ENCODE measurements at places on chromosomes 2 and 18. TPM values are rescaled to one million over a fixed set of nuclear protein-coding genes. Genes with fewer than 3 reads are reported as not detected.
A peak's percentile ranks its signal among the peaks of the same experiment; 100 is the strongest.

ACMSD gene
- not detected for total RNA-seq

KCNG3 gene
- total RNA-seq = not detected

ERBB4 gene
- total RNA-seq = 0.86 TPM

DNA sequence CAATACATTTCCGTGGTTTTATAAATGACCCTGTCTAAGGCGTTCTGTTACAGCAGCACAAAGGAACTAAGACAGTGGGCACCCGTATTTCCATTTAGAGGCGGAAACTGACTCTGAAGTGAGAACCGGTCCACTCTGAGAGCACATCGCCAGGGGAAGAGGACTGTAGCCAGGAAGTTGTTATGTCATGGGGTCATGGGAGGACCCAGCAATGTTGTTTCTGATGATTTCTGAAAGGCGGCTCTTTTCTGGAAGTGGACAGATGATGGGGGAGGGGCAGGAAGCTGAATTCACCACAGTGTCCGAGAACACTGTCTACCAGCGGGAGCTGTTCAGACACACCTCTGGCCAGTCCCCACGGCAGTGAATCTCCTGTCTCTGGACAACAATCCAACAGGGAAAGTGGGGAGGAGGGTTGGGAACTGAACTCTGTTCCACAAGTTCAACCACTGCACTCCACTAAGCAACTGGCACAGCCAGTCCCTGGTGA lies 2.1 kb upstream of the LRRFIP1 start:
- H3K4me3 ChIP-seq = no peak overlapping the region
- no peak for DNase-seq
- peak overlapping the region; percentile 57 for H3K27ac ChIP-seq
- peaks cover 7% of the 10 kb centered on the region for H3K4me1 ChIP-seq
- no peaks in the 10 kb centered on the region for H3K36me3 ChIP-seq
- peaks cover 24% of the 10 kb centered on the region for H3K27me3 ChIP-seq

DNA sequence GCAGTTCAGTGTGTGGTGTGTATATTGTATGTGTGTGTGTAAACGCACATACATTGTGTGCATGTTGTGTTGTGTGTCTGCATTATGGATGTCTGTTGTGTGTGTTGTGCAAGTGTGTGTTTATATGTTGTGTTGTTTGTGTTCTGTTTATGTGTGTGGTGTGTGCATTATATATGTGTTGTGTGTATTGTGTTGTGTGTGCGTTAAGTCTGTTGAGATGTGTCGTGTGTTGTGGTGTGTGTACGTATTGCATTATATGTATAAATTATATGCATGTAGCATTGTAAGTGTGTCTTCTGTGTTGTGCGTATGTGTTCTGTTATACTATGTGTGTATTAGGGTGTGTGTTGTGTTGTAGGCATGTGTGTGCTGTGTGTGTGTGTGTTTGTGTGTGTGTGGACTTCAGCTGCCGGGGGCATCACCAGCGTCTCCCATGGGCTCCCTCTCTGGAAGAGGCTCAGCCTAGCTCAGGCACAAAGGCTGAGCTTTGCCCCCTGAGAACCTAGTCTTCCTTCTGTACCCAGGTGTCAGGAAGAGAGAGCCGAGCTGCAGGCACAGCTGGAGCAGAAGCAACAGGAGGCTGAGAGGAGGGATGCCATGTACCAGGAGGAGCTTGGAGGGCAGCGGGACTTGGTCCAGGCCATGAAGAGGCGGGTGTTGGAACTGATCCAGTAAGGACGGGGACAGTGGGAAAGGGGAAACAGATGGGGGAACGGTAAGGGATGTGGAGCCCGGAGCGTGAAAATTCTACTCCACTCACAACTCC lies 13.7 kb downstream of the RUFY4 start:
- H3K4me1 ChIP-seq = no peaks in the 10 kb centered on the region
- no peak overlapping the region for H3K27ac ChIP-seq
- no peaks in the 10 kb centered on the region for H3K36me3 ChIP-seq
- H3K4me3 ChIP-seq = no peak overlapping the region
- H3K27me3 ChIP-seq = no peaks in the 10 kb centered on the region

DNA sequence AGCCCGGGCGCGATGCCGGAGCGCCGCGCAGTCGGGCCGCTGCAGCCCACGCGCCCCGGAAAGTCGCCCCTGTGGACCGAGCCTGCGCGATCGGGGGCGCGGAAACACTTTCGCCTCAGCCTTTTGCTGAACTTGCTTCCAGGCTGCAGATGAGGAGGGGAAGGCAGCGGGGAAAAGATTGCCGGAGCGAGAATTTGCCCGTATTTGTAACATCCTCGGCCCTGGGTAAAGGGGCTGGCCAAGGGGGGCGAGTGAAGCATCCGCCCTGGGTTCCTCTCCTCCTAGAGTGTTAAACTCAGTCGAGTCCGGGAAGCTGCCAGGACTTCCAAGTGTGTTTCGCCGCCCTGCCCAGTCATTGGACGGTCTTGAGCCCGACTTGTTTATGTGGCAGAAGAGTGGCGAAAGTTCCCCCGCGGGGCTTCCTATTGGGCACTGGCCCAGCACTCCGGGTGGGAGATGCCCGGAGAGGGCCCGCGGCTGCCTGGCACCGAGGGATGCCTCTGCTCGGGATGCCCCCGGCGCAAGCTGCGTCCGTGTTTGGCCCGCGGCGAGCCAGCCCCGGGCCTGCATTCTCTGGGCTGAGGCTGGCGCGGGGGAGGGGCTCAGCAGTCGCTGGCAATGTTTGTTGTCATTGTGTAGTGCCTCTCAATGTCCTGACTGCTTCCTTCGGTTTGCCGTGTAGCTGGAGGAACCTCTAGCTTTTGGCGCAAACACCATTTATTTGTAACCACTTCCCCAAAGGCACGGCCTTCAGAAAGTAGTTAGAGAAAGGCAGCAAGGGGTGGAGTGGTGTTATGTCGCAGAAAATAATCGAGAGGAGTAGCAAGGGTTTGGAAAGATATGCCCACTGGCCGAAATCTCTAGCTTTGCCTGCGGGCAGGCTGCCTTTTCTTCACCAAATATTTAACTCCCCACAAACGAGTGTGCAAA lies 1.1 kb downstream of the CYBRD1 start:
- H3K27ac ChIP-seq = peak overlapping the region; percentile 88
- H3K27me3 ChIP-seq = peaks cover 18% of the 10 kb centered on the region
- no peaks in the 10 kb centered on the region for H3K36me3 ChIP-seq
- H3K4me3 ChIP-seq = peak overlapping the region; percentile 81
- peak; percentile 87 for DNase-seq
- peaks cover 37% of the 10 kb centered on the region for H3K4me1 ChIP-seq

- H3K36me3 ChIP-seq = no peaks in the 10 kb centered on the region
- H3K4me3 ChIP-seq = no peak overlapping the region
- DNase-seq = no peak
- no peaks in the 10 kb centered on the region for H3K27me3 ChIP-seq
These were observed 125.3 kb upstream of the APCDD1 start for GRCh38 chr18:10329101-10329500.

DNA sequence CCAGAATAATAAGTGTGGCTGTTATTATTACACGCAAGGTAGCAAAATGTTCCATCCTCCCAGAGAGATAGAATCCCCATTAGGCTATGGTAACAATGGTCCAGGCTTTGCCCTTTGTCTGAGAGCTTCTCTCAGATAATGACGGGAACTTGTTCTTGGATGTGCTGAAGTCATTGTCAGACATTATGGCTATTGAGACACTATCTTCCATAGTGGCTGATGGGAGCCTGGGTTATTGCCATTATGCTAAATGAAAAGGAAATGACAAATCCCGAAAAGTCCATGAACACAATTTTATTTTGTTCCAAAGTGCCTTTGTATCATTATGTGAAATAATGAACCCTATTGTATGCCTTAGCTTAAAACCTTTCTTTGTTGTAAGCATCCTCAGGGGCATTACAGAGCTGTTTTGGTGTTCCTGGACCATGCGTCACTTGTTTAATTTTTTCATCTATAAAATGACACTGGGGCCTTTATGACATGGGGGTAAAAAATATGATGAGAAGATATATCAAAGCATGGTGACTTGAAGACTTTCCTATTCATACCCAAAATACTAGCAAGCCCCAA lies 218.5 kb downstream of the KCNS3 start:
- DNase-seq = no peak
- H3K4me3 ChIP-seq = no peak overlapping the region
- no peaks in the 10 kb centered on the region for H3K27me3 ChIP-seq
- H3K27ac ChIP-seq = no peak overlapping the region
- H3K36me3 ChIP-seq = no peaks in the 10 kb centered on the region

GRCh38 chr18:2380101-2380500 lies 191.2 kb downstream of the METTL4 start:
- H3K4me3 ChIP-seq = no peak overlapping the region
- H3K27me3 ChIP-seq = no peaks in the 10 kb centered on the region
- DNase-seq = no peak

- H3K36me3 ChIP-seq = no peaks in the 10 kb centered on the region
- H3K4me3 ChIP-seq = no peak overlapping the region
- DNase-seq = no peak
- no peak overlapping the region for H3K27ac ChIP-seq
These were observed 191.0 kb downstream of the C1D start for GRCh38 chr2:67871686-67872412.

DNA sequence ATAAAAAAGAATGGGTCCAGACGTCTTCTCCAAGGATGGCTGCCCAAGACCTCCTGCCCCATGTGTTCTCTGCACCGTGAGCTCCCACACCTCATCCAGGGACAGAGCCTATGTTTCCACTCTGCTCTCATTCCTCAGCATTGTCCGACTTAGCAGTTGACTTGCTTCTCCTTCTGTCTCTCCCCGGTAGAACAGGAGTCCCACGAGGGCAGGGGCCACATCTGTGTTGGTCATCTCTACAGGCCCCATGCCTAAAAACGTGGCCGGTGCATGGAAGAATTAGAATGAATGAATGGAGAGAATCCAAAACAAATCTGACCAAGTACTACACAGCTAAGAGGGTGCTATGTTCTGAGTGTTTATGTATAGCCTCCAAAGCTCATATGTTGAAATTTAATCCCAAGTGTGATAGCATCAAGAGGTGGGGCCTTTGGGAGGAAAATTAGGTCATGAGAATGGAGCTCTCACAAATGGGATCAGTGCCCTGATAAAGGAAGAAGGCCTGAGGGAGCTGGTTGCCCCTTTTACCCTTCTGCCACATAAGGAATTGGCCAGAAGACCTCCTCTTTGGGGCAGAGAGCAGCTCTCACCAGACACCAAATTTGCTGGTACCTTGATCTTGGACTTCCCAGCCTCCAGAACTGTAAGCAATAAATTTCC lies 55.9 kb downstream of the FAM178B start:
- no peak overlapping the region for H3K27ac ChIP-seq
- DNase-seq = no peak
- no peaks in the 10 kb centered on the region for H3K36me3 ChIP-seq
- H3K27me3 ChIP-seq = no peaks in the 10 kb centered on the region
- H3K4me1 ChIP-seq = no peaks in the 10 kb centered on the region

DNA sequence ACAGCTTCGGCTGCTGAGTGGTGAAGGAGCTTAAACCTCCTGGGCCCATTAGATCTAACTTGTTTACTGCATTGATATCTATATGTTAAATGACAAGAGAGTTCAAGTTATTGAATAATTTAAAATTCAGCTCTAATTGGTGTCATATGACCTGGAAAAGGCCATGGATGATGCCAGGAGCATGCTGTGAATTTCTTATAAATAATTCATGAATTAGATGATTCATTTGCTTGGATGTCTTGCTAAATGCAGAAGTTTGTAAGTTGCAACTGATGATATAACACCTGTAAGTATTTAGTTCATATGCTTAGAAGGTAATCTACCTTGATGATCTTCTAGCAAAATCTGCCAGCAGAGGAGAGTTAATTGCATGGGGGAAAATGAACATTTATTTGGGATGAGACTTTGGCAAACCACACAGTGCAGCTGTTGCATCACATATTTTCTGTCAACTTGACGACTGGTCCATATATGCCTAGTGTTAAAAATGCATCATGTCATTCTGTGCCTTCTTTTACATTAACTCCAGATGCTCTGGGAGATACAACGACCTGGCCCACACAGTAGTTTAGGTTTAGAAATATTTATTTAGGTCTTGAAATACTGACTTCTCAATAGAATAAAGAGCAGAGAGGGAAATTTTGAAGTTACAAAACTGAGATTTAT lies 226.3 kb downstream of the KIAA1328 start:
- no peak overlapping the region for H3K4me3 ChIP-seq
- DNase-seq = no peak
- no peak overlapping the region for H3K27ac ChIP-seq
- H3K4me1 ChIP-seq = no peaks in the 10 kb centered on the region
- H3K36me3 ChIP-seq = no peaks in the 10 kb centered on the region

DNA sequence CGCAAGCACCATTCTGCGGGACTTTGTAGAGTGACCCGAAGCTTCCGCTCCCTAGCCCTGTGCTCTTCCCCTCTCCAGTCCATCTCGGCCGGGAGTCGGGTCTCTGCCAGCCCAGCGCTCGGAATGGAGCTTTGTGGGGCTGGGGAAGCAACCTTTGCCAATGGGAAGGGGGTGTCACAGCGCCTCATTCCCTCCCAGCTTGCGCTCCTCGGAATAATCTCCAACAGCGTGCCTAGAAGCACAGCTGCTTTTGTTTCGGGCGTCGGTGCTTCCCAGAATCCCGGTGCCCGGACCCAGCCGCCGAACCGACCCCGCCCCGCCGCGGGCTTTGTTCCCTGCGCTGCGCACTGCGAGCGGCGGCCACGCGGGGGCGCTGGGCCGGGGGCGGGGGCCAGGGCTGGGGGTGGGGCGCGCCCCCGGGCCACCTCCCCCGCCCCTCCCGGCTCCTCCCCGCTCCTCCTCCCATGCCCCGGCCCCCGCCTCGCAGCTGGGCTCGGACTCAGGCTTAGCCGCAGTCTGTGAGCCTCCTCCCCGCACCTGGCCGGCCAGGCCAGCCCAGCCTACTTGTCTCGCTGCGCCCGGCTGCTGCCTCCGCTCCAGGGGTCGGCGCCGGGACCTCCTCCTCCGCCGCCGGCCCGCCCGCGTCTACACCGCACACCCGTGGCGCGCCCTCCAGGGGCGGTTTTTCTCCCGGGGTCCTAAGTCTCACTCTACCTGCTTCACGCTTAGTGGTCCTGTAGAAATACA lies 77.7 kb upstream of the SMAD2 start:
- H3K4me1 ChIP-seq = peaks cover 32% of the 10 kb centered on the region
- H3K27ac ChIP-seq = peak overlapping the region; percentile 54
- peak overlapping the region; percentile 23 for H3K4me3 ChIP-seq
- peak; percentile 88 for DNase-seq

GRCh38 chr2:43391878-43392215 lies 165.4 kb upstream of the ZFP36L2 start:
- no peak for DNase-seq
- H3K4me3 ChIP-seq = no peak overlapping the region

- peak; percentile 88 for DNase-seq
- H3K27ac ChIP-seq = peak overlapping the region; percentile 76
- peaks cover 15% of the 10 kb centered on the region for H3K4me1 ChIP-seq
- no peaks in the 10 kb centered on the region for H3K27me3 ChIP-seq
These were observed 593 bp downstream of the ZNF514 start for GRCh38 chr2:95158891-95159619.

GRCh38 chr2:213923543-213923942 lies 487.3 kb upstream of the VWC2L start:
- no peak overlapping the region for H3K27ac ChIP-seq
- no peak overlapping the region for H3K4me3 ChIP-seq
- no peaks in the 10 kb centered on the region for H3K27me3 ChIP-seq
- DNase-seq = no peak
- no peaks in the 10 kb centered on the region for H3K36me3 ChIP-seq
